ENCODE measurements at places on chromosomes 16 and 17. TPM values are rescaled to one million over a fixed set of nuclear protein-coding genes. Genes with fewer than 3 reads are reported as not detected.

- no peak for DNase-seq
Measured at GRCh38 chr16:88144028-88144511, 192.8 kb downstream of the BANP start.

The TNP2 gene
- not detected for polyA plus RNA-seq

The EPN3 gene
- 1.5 TPM for polyA plus RNA-seq

DNA sequence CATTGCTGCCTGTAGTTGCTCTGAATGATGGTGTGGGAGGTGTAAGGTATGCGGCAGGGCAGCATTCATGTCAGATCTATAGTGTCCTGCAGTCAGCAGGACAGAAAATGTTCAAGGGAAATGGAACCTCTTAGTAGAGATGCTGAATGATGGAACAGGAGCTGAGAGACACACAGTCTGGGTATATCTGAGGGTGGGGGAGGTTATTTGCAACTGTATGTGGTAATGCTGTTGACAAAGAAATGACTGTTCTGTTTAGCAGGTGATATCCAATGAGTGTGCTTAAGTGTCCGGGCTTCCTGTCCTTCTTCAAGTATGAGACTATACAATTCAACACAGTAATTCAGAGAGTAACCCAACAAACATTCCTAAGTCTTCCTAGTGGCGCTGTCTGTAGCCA, 46.6 kb downstream of the STH start:
- no peak for DNase-seq

The SMCR8 gene
- 9.9 TPM for polyA plus RNA-seq

The NAA38 gene
- 42.8 TPM for polyA plus RNA-seq

Data from hindlimb muscle (tissue), 1 donor.